Stimulated activated CD4-positive, alpha-beta T cell treated with anti-CD3 and anti-CD28 coated beads, Interleukin-4, amount 100 ng/mL, for 24 hours (primary cell): ENCODE measurements at places on chromosomes 7 and 10.

GRCh38 chr10:50469778-50470193, 154.0 kb downstream of the SGMS1 start:
- no peak for DNase-seq

GRCh38 chr7:46565253-46566096, 644.4 kb upstream of the IGFBP3 start:
- DNase-seq = no peak

- no peak for DNase-seq
Measured at GRCh38 chr7:20224025-20224424, 6.8 kb upstream of the MACC1 start.

DNA sequence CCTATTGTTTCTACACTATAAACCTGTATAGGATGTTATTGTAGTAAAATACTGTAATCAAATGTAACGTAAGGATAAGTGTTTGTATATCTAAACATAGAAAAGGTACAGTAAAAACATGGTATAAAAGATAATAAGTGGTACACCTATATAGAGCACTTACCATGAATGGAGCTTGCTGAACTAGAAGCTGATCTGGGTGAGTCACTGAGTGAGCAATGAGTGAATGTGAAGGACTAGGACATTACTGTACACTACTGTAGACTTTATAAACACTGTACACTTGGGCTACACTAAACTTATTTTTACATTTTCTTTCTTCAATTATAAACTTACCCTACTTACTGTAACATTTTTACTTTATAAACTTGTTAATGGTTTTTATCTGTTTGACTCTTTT, 732.9 kb upstream of the LRRN3 start:
- DNase-seq = no peak

DNA sequence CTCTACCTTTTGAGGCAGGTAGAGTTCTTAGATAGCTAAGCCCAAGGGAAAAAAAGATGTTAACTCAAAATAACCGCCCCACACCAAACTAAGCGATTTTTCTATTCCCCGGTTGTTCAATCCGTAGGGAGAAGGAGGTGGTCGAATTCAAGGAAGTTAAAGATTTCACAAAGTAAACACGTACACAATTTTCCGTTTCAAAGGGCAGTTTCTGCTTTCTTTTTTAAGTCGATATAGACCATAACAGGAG, 842 bp downstream of the KBTBD2 start:
- no peak for DNase-seq

DNA sequence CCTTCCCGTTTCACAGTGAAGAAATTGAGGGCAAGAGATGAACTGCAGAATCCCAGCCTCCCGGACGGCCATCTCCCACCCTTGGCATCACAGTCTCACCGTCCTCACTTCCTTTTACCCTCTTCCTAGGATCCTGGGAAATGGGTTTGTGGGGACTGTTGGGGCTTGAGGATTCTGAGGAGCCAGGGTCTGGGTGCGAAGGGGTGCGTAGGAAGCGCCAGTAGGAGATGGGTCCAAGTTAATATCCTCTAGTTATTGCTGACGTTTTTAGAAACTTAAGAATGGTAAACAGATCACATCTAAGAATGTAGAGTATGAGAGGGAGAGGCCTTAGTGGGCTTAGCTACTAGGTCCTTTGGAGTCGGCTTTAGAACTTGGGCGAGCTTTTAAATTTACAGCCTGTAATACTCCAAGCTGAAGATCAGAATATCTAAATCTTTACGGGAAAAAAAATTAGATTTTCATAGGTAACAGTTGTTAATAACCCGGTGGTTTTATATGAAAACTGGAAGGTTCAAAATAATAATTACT, 696 bp downstream of the MALSU1 start:
- no peak for DNase-seq

DNA sequence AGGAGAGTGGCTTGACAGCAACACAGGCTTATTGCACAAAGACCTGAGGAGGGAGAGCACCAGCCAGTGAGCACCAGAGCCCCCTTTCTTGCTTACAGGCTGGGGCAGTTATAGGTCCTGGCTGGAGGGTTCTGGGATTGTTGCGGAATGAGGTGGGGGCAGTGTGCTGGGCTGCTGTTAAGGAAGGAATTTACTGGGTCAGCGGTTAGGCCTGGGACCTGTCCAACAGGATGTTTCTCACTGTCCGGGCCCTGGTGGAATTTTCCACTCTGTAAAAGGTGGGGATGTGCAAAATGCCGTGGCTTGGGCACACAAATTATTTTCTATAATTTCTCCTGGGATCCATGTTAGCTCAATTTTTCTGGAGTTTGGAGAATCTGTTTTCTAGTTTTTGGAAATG, 757.3 kb downstream of the TYW1 start:
- DNase-seq = no peak

DNA sequence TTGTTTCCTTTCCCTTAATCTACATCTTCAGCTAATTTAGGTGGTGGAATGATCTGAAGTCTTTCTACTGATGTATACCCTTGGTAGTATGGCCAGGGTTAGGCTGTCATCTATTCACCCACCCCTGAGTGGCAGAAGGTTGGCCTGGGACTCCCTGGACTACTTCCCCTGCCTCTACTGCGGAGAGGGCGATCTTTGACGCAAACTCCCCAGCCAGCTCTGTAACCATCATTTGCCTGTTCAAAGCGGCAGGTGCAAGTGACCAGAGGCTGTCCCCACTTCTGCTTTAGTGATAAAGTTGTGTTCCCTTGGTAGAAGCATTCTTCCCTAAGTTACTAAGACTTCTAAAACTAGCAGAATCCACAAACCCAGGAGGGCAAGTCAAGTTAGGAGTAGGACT, 70.8 kb upstream of the UNC5B start:
- DNase-seq = no peak

DNA sequence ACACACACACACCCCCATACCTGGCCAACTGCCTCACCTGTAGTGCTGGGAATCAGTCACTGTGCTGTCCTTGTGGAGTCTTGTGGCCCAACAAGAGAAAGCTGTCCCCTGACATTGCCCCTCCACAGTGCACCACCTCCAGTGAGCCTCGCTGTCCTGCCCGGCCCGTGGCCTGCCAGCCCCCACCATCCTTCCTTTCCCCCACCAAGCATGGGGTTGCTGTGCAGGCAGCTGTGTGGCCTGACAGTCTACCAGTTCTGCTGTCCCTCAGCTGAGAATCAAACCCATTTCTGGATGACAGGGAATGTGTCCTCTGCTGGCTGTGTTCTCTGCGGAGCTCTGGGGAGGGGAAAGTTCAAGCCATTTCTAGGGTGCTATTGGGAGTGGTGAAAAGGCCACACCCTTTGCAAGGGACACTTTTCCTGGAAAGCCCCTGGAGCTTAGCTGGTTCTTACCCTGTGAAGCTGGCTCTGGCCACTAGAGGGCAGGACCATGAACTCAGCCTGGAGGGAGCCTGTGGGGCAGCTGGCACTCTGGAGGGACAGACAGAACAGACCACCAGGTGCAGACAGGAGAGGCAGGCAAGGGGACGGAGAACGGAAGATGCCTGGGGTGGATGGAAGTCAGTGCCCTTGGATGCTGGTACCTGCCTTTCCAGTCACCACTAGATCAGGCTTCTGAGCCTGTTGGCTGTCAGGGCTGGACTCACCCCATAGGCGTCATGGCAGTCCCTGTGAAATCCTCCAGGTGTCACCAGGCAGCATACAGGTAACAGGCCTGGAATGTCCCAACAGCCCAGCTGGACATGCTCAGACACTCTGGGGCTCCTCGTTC, 10.5 kb upstream of the MTPAP start:
- DNase-seq = peak; percentile 65

GRCh38 chr10:72370201-72370722, 15.5 kb upstream of the DNAJB12 start:
- DNase-seq = peak; percentile 13
